ENCODE measurements at places on chromosomes 1 and 21. TPM values are rescaled to one million over a fixed set of nuclear protein-coding genes. Genes with fewer than 3 reads are reported as not detected.
A peak's percentile ranks its signal among the peaks of the same experiment; 100 is the strongest.

GRCh38 chr1:154627257-154628120, 19.5 kb upstream of the ADAR start:
- peak; percentile 89 for DNase-seq

DNA sequence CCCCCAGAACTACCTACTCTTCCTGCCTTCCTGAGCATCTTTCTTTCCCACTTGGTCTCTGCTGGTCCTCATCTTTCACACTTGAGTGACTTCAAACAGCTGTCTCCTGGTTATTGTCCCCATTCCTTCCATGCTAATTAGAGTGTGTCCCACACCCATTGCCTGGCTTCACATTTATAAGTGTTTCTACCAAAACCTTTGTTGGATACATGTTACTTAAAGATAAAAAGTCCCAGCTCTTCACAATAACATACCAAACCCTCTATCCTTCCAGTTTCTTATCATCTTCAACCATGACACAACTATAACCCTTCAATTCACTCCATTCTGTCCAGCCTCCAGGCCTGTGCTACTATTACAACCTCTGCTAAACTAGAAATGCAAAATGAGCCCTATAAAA, 41.0 kb downstream of the VCAM1 start:
- no peak for DNase-seq

GRCh38 chr1:18646786-18647410, 16.3 kb downstream of the PAX7 start:
- DNase-seq = no peak

- no peak for DNase-seq
Observed at GRCh38 chr21:28548291-28548690, 444.4 kb downstream of the LTN1 start.

DNA sequence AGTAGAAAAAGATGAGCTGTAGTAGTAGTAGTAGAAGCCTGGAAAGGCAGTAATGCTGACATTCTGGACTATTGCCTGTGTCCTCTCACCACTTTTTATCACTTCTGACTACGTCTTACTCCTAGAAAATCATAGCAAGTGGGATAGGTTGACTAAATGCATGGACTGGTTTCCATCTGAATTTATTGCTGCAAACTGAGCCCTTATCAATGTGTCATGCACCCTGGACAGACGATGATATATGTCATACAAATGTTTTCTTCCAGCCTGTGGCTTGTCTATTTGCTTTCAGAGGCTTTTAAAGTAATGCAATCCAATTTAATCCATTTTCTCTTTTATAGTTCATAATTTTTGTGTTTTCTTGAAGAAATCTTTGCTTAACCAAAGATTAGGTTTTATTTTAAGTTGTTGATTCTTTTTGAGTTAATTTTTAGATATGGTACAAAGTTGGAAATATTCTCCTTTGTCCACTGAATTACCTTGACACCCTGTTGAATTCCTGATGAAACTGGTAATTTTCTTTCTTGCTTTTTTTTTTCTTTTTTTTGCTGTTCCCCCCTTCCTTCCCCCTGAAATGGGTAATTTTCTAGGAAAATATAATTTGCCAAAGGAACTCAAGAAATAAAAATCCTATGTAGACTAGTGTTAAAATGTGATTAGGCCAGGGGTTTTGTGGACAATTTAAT, 47.1 kb downstream of the PHACTR4 start:
- DNase-seq = no peak

DNA sequence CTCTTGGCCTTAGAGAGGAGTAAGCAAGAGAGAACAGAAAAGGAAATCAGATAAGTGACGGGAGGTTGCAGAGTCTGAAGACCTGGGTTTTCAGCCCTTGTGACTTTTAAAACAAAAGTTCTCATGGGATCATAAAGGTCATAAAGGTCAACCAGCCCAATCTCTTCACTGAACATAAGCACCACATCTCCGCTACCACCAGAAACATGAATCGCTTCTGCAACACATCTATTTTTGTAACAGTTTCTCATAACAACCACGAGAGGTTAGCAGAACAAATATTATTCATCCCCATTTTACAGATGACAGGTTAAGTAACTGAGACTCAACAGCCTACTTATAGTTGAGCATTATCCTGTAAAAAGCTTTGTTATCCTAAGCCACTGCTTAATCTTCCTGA, 5.9 kb downstream of the TRAPPC3 start:
- no peak for DNase-seq

- no peak for DNase-seq
Observed at GRCh38 chr1:245234217-245235081, 79.7 kb downstream of the KIF26B start.

DNA sequence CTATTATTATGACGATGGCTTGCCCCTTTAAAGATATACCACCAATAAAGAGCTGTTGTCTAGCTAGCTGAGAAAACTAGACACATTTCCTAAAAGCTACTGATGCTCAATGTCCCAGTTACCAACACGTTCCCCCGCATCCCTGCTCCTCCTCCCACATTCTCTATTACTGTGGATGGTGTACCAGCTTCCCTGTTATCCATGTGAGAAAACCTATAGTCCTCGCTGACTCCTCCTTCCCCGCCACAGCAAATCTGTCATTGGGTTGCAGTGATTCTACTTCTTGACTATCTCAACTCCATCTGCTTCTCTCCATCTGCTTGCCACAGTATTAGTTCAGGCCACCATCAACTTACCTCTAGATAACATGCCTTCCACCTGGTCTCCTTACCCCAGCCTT, 337.5 kb downstream of the KCNH1 start:
- DNase-seq = no peak

- DNase-seq = no peak
Observed at GRCh38 chr1:24961961-24962861, 32.1 kb upstream of the RUNX3 start.

DNA sequence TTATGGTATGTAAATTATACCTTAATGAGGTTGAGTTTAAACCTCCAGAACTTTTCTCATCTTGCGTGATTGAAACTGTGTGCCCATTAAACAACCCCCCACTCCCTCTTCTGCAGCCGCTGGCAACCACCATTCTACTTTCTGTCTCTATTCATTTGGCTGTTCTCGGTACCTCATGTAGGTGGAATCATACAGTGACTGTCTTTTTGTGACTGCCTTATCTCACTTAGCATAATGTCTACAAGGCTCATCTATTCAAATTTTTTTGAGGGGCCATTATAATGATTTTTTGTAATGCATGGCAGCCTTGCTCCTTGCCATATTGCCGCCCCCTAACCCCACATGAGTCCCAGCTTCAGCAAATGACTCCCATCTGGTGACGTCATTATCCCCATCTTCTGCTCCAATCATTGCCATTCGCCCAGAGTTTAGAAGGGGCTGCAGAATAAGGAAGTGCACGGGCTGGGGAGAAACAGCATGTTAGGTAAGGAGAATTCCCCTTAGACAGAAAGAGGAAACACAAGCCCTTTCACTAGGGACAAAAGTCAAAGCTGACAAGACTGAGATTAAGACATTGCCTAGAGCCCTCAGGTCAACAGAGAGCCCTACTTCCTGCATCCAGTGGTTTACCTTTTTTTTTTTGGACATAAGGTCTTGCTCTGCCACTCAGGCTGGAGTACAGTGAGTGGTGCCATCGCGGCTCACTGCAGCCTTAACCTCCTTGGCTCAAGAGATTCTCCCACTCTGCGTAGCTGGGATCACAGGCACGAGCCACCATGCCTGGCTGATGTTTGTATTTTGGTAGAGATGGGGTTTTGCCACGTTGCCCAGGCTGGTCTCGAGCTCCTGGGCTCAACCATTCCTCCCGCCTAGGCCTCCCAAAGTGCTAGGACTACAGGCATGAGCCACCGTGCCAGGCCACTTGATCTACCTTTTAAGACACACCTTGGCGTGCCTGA, 78.4 kb upstream of the ERRFI1 start:
- no peak for DNase-seq

DNA sequence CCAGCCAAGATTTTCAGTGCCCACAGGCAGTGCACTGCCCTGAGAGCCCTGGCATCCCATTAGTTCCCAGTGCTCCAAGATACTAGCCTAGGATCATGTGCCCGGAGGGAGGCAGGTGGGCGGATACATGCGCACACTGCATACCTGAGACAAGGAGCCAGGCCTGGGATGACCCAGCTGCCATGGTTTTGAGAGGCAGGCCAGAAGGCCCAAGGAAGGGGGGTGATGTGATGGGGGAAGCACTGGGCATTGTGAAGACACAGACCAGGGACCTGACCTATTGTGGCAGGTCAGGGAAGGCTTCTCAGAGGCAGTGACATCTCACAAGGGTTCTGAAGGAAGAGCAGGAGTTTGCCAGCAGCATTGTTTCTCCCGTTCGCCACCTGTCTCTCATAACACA, 3.6 kb downstream of the ZC3H12A start:
- DNase-seq = no peak

GRCh38 chr1:229133151-229133550, 137.8 kb upstream of the RAB4A start:
- no peak for DNase-seq

DNA sequence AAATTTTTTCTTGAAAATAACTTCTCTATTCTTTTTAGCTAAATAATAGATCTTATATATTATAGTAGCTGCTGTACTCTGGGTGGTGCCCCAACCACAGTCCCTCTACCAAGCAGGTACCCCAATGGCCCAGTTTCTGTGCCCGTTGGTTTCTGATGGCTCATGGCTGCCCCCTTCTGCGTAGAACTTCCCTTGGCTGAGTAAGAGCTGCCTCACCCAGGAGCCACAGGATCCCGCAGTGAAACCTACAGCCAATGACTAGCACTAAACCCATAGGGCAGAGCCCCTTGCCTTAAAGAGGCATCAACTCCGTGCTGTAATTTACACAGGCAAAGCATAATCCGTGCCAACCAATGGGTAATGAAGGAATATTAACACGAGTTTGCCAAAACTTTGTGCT, 247.5 kb downstream of the USH2A start:
- DNase-seq = no peak

DNA sequence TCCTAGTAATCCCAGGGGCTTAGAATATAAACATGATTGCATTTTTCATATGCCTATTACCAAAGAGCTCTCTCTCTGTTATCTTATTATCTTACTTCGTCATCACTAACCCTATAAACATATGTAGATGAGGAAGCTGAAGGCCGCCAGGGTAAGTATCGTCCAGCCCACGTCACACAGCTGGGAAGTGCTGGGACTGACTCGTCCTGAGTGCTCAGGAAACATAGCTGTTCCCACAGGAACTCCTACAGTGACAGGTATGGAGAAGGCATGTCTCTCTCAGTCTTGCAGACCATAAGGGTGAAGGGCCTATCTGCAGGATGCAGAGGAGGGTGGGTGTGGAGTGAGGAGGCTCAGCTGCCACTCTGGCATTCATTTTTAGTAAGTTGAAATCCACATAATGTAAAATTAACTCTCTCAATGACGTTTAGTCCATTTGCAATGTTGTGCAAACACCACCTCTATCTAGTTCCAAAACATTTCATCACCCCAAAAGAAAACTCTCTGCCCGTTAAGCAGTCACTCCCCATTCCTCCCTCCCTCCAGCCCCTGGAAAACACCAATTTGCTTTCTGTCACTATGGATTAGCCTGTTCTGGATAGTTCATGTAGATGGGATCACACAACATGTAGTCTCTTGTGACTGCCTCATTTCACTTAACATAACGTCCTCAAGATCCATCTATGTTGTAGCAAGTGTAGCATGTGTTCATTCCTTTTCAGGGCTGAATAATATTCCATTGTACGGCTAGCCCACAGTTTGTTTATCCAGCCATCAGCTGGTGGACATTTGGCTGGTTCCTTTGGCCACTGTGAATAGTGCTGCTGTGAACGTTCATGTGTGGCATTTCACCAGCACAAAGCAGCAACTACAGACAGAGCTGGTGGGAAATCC, 68.3 kb downstream of the TCP10L start:
- DNase-seq = no peak

DNA sequence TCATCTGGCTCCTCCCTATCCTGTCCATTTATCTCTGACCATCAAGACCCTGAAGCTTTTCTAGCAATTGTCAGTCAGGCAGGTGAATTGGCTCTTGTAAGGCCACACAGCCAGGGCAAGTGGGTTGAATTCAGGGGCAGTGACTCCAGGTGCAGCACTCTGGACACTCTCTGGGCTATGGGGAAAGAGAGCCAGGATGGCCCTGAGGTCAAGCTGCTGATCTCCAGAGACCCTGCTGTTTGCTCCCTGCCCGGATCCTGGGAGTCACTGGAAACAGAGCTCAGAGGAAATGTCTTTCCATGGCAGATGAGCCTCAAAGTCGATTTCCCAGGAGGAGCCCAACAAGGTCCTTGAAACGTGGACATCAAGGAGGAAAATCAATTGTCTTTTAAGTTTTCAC, 184.4 kb downstream of the C1orf94 start:
- no peak for DNase-seq

- DNase-seq = no peak
Observed at GRCh38 chr1:222064388-222065211, 322.7 kb upstream of the DUSP10 start.

DNA sequence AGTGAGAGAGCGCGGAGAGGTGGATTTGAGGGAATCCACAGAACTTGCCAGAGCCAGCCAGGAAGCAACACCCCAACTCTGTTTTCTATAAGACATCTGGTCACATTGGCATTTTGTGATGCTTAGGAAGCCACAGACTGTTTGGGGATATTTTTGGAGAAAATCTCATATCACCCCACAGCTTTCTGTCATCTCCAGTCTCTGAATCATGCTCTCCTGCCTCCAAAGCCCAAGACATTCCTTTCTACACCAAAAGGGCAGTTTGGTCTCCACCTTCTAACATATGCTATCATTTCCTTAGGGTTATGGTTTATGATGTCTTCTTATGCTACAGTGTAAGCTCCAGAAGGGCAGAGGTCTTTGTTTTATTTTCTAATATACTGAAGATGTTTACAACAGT, 14.4 kb upstream of the BCL10 start:
- no peak for DNase-seq

DNA sequence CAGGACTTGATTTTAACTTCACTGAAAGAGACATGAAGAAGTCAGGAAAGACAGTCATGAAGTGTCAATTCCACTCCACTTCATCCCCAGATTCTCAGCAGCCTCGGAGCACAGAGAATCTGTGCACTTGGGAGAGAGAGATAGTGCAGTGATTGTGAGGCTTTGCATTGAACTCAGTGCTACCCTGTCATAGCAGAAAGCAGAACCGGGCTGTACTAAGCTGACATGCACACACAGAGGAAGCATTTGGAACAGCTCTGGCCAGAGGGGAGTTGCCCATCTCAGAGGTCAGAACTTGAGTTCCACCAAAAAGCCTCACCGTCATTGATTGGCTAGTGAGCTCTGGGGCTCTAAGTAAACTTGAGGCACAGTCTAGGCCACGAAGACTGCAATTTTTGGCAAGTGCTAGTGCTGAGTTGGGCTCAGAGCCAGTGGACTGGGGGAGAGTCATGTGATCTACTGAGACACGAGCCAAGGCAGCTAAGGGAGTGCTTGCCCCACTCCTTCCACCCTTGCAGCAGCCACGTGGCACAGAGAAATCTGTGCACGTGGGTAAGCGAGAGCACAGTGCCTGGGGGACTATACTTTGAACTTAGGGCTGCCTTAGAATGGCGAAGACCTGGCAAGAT, 810.2 kb upstream of the ADAMTS5 start:
- no peak for DNase-seq

TRIM33 gene
- total RNA-seq = 91.5 TPM

RIPPLY3 gene
- total RNA-seq = not detected

RIMKLA gene
- total RNA-seq = 0.45 TPM

AGRN gene
- total RNA-seq = 4.6 TPM

CCDC185 gene
- not detected for total RNA-seq

SAMSN1 gene
- total RNA-seq = 17.7 TPM

TARS2 gene
- total RNA-seq = 50.0 TPM

CA14 gene
- total RNA-seq = not detected
